ENCODE measurements at places on chromosomes 1 and 21.

DNA sequence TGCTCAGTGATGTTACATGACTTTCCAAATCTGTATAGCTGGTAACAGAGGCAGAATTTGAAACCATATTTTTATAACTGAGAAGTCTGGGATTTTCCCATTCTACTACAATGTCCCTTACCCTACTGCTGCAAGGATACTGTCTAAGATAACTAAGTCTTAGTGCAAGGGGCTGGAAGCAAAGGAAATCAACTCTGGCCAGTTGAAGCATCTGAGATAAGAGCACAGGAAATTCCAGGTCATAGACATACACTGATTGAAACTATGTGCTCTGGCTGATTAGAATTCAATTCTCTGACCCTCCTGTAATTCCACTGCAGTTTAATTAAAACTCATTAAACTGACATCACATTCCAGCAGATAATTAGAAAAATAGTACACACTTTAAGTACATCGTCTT, 267.7 kb upstream of the C1orf87 start:
- DNase-seq, result no peak

- no peak for DNase-seq
Observed at GRCh38 chr1:17197696-17198095, 7.2 kb upstream of the PADI1 start.

GRCh38 chr1:151282883-151283725, 1.0 kb downstream of the ZNF687 start:
- no peak for DNase-seq

GRCh38 chr1:182598296-182598695, 5.9 kb downstream of the RGS16 start:
- DNase-seq, result no peak

GRCh38 chr1:3022976-3023375, 1.7 kb downstream of the ACTRT2 start:
- no peak for DNase-seq

DNA sequence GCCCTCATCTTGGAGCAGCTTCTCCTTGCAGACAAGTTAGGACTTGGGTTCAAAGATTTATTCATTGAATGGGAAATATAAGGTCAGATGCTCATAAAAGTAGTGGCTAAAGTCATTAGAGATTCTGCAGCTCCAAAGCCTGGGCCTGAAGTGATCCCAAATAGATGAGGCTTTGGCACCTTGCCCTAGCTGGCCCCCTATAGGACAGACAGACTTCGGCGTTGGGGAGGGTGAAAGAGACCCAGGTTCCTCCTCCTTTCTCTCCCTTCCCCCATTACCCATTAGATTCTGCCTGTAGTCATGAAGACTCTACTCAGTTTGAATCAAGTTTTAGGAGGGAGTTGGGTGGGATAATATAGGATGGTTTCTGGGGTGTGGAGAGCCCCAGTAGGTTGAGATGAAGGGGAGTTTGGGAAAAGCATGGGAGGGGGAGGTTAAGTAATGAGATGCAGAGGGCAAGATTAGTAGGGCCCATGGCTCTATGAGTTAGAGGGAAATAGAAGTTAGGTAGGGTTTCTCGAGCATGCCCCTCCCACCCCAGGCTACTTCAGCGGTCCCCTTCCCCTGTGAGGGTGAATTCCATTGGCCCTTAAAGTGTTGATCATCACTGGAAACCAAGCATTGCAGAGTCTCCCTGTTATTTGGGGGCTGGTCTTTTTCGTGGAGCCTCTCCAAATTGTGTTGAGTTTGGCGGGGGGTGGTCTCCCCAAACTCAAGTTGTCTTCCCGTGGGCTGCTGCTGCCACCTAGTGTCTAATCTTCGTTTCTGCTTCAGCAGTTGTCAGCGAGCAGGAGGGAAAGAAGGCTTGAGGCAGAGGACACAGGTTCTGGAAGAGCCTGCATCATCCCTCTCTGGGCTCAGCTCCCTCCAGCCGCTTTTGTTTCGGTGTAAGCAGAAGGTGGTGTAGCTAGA, 2.1 kb upstream of the AHDC1 start:
- no peak for DNase-seq

DNA sequence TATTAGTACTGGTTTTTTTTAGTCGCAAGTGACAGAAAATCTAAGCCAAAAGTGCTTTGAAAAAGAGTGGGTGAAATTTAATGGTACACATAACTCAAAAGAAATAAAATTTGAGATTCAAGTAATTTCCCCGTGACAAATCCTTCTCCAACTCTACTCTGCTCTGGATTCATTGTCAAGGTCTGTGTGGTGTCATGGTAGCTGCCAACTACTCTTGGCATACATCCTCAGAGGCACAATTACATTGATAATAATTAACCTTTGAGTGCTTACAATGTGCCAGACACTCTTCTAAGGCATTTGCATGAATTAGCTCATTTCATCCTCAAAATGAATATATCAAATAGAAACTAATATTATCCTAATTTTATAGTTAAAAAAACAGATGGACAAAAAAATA, 1153.9 kb upstream of the NCAM2 start:
- DNase-seq, result no peak

- DNase-seq, result no peak
Observed at GRCh38 chr1:226403201-226404034, 4.5 kb downstream of the PARP1 start.

DNA sequence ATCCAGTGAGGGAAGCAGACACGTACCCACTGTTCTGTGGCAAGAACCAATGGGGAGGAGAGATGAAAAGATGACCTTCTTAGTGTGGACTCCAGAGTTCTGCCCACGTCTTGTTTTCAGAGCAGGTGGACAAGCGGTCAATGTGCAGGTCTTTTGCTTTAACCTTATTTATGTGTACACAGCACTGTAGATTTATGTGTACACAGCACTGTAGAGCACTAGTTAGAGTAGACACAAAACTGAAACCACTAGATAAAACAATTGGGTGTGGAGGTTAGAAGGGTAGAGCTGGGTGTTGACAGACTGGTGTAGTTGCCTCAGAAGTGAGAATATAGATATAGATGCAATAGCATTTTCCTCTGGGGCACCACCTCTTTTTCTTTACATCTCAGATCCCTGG, 150.0 kb downstream of the MAGI3 start:
- DNase-seq, result no peak

DNA sequence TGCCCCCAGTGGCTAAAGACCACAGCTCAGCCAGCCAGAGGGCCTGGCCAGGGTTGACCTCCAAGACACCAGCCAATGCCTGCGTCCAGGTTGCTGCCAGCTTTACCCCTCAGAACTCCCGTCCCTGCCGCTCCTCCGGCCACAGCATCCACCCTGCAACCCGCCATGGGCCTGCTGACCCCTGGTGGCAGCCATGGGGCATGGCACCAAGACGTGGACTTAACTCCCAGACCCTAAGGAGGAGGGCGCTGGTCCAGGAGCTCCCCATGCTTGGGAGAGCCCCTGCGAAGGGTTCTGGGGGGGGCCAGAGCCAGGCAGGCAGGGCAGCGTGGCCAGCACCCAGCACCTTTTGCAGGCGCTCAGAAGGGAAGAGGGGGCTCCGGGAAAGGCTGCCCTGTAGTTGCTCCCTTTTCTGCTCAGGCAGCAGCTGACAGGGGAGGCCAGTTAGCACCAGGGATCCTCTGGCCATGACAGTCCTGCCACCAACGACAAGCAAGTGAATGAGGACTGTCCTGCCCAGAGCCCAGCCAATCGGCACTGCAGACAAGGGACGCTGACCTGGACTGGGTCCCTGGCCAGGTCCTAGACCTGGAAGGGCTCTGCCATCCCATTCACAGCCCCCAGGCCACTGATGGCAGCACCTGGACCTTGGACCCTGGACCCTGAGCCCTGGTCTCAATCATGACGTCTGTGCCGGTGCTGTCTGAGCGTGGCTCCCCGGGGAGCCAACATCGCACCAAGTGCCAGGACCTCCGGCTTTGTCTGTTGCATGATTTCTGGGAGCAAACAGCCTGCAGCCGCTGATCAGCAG, 246.2 kb downstream of the NPHP4 start:
- no peak for DNase-seq

DNA sequence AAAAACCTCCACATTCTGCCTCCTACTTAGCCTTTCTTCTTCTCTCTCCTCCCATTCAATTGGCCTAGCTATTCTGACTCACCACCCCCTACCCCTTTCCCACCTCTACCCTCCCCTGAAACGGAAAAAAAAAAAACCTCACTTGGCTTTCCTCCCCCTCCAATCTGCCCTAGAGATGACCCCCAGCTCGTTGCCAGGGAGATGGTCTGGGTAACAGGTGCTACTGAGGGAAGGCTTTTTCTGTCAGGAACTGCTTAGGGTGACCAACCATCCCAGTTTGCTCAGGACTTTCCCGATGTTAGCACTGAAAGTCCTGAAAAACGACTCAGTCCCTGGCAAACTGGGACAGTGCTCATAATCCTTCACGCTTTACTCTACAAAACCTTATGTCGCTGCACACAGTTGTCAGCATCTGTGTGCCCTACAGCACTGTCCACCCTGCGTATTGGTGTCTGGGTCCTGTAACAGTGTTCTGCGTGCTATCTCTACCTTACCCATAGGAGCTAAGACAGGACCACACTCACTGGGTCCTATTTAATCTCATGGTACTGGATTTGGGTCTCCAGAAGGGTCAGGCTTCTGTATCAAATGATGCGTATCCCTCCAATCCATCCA, 7.7 kb upstream of the CADM3 start:
- no peak for DNase-seq

DNA sequence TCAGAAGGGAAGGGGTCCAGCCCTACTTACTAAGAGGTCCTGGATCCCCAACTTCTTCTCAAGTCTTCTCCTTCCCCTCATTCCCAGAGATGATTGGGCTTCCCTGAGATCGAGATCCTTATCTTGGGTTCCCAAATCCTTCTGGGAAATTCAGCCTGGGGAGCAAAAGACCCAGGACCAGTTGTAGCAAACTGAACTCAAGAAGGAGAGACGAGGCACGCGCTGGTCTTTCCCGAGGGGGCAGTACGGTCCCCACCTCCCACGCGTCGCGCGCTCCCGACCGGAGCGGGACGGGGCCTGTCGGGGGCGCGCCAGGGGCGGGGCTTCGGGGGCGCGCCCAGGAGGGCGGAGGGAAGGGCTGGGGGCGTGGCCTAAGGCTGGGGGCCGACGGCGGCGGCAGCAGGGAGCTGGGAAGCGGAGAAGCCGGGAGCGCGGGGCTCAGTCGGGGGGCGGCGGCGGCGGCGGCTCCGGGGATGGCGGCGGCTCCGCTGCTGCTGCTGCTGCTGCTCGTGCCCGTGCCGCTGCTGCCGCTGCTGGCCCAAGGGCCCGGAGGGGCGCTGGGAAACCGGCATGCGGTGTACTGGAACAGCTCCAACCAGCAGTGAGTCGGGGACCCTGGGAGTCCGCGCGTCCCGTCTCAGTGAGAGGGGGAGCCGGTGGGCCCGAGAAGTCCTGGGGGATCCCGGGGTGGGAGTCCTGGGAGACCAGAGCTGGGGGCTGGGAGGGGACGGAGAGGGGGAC, at the start of gene EFNA3:
TSS of gene EFNA3 (plus strand) at position 369 of the 741 bp plus-strand sequence. CDS start at position 474, 105 bp downstream.
- no peak for DNase-seq

GRCh38 chr1:209756615-209757445, 977 bp downstream of the TRAF3IP3 start:
- DNase-seq, result no peak

GRCh38 chr1:226542623-226543103, 5.9 kb upstream of the STUM start:
- DNase-seq, result no peak

- no peak for DNase-seq
Observed at GRCh38 chr1:60329651-60330050, 256.1 kb upstream of the C1orf87 start.

GRCh38 chr1:112298558-112298957, 97.5 kb upstream of the CTTNBP2NL start:
- DNase-seq, result peak; percentile 10

GRCh38 chr1:164703463-164703862, 144.5 kb downstream of the PBX1 start:
- DNase-seq, result no peak

DNA sequence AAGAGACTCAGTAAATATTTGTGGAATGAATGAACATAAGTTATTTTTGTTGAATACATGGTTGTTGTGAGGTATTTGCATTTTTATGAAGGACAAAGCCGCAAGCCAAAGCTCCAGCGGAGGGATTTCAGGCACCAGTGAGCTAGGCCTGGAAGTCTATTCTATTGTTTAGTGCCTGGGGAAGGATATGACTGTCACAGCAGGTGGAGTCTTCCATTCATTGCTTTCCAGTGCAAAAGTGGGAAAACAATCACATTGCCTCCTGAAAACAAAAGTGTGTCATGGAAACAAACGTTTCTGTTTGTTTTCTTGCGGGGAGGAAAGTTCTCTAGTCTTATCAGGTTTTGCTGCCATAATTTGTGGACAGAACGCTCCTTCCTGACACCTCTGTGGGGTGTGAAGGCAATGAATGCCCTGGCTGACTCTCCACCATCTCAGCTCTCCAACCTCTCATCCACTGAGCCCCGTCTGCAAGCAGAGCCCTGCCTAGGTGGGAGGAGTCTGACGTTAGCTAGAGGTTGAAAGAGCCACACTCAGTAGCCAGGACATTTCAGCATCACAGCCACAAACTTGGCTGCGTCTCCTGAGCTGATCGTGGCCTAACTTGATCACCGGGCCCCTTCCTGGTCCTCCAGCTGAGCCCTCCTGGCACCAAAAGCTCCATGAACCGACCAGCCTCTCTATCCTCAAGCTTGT, 739.1 kb downstream of the MATN1 start:
- DNase-seq, result no peak

DNA sequence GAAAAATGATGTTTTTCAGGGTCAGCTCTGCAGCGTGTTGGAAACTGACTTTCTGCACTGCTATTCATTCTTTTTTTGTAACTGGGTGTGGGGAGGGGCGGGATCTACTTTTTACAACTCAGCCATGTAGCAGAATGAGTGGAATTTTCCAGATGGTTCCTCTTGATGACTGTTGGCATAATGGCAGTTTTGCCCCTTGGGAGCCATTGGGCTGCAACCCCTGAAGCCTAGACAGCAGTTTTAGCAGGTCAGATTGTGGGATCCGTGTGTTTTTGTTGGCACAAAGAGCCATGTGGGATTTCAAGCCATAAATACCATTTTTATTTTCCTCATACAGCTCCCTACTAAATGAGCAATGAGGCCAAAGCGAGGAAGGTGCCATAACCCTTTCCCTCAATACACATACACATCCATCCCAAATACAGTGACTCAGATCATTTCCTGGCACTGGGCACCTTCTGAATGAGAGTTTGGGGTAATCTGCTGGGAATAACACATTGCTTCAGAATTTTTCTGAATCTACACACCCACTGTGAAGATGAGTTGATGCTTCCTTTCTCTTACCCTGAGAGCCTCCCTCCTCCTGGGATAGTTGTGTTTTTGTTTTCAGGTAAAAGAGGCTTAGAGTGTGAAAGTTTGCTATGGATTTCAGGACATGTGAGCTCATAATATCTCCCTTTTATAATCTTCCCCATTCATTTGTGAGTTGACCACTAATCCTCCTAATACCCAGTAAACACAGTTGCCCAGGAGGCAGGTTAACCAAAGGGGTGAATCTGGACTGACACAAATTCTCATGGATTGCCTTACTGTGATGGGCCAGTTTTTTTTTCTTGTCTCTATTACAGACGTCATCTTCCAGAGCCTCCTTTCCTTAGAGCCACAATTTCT, 13.1 kb downstream of the S100A10 start:
- DNase-seq, result no peak

DNA sequence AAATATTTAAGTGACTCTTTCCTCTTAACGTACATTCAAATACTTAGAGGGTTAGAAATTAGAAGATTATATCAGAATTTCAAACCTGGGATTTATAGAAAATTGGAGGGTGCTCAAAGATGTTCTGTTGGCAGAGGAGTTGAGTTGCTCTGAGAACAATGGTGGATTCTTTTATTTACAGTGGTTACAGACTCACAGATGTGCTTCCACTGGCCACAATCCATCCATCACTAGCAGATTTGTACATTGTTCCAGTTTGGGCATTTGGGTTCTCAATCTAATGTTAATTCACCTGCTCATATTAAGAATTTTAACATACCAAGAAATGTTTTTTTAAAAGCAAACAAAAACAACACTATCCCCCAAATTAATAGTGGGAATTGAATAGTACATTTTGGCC, 23.5 kb downstream of the DNAJC6 start:
- DNase-seq, result no peak

- no peak for DNase-seq
Observed at GRCh38 chr1:236576004-236576403, 28.3 kb downstream of the HEATR1 start.

Measured in LNCaP clone FGC (cell line).